Neural progenitor cell (in vitro differentiated cells): ENCODE measurements at places on chromosomes 6 and 20.

- DNase-seq: no peak
These were observed 8.9 kb upstream of the UNC93A start for GRCh38 chr6:167282165-167282564.

GRCh38 chr6:34531580-34532201 lies 24.4 kb downstream of the SPDEF start:
- peak; percentile 59 for DNase-seq

GRCh38 chr6:31048099-31048498 lies 37.8 kb downstream of the MUC22 start:
- no peak for DNase-seq

GRCh38 chr6:25842526-25842925 lies 10.7 kb upstream of the SLC17A1 start:
- DNase-seq: no peak

DNA sequence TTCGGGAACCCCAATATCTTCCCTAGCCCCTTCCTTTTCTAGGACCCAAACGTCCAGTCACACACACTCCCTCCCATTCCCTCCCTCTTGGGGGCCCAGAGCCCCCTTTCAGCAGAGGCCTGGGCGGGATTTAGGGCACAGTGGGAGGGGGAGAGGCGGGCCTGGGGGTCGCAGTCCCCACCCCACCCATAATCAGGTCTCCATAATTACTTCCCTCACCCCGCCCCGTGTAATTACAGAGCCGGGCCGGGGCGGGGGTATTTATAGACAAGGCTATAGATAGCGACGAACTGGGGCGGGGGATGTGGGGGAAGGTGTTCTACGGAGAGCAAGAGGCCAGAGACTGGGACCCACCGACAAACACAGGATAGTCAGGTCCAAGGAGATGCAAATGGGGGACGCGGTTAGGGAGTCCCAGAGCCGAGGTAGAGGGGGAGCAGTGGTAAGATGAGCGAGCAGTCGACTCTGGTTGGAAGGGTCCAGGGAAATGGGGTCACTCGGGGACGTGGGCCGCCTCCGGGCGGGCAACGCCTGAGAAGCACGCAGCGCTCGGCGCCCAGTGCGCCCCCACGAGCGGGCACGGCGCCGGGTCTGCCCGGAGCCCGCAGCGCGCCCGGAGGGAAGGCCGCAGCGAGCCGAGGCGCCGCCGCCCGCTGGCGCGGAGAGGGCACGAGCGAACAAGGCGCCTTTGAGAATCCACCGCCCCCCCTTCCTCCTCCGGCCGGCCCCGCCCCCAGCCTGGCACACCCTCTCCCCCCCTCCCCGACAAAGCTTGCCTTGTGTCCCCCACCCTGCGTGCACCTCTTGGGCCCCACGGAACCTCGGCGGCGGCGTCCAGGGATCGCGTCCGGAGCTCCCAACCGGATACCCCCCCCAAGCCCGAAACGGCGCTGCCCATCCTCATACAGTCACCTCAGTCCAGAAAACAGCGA lies 670 bp upstream of the COL11A2 start:
- peak; percentile 46 for DNase-seq

GRCh38 chr20:62856931-62857619 lies 4.5 kb downstream of the TCFL5 start:
- DNase-seq: no peak

- no peak for DNase-seq
These were observed 321.8 kb upstream of the HSF2 start for GRCh38 chr6:122077603-122078002.

DNA sequence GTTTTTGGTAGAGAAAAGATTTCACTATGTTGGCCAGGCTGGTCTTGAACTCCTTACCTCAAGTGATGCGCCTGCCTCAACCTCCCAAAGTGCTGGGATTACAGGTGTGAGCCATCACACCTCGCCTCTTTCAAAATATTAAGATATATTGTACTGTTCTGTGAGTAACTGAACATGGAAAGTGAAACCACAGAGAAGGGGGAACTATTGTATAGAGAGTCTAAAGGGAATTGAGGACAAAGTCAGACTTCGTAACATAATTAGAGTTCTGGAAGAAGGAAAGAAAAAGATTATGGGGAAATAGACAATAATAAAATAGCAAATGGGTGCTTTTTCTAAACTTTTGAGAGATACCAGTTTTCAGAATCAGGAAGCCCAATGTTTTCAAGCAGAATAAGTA lies 17.4 kb upstream of the AKAP7 start:
- no peak for DNase-seq

- DNase-seq: no peak
These were observed 121.3 kb downstream of the CDK19 start for GRCh38 chr6:110693994-110694393.

DNA sequence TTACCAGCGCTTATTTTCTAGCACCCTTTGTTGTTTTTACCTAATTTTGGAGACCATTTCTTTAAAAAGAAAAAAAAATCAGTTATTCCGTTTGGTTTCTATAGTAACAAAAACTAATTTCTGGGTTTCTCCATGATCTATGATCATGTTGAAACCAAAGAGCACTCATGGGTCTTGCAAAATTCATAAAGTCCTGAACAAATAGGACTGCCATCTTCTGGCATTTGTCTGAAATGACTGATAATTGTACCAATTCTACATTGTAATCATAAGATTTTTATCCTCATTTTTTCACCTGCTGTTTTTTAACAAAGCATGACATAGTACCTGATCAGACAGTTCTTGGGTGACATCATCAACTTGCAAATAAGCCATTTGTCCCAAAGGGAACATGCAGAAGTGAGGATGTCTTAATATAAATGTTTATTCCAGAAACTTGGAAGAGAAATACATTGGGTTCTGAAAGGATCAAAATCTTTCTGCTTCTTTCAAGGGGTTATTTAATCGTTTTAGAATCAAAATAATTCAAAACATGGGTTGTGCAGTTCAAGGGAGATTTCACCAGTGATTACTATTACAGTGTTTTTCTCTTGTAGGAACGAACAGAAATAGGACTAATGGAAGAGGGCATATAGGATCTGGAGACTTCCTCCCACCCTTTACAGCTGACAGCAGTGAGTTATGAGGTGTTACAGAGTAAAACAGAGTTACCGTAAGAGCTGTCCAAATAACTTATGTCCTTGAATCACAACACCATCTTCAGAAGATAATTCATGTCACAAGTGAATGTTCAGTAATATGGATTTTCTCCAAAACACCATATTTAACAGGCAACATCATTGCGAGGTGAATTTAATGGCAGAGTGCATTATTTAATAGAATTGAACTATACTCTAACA lies 87.1 kb upstream of the GJE1 start:
- no peak for DNase-seq

- no peak for DNase-seq
These were observed 101.9 kb upstream of the BEND3 start for GRCh38 chr6:107217248-107217647.

DNA sequence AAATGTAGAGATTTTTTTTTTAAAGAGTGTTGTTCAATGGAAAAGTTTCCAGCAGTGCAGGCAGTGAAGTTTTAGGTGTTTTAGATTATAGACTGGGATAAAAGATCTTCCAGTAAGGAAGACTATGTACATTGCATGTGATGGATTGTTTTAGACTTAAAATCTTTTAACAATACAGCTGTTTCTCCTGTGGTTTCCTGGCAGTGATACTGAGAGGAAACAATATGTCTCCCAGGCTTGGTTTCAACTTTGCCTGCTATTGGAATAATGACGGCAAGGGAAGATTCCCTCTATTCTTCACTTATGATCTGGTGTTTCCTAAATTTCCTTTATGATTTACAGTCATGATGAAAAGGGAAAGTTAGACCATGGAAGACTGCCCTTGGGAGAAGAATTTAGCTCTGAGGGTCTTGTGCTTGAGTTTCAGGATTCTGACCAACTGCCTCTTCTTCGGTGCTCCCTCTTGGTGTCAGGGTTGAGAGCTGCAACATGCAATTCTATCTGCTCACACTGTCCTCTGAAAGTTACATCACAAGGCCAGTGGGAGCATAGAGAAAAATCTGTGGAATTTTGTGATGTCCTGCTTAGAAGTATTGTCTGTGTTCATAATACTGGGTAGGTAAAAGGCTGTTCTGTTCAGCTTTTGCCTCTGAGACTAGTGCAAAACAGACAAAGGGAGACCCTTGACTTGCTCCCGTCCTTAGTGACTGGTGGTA lies 262.8 kb upstream of the MAN1A1 start:
- no peak for DNase-seq

- no peak for DNase-seq
These were observed 972.9 kb upstream of the FLRT3 start for GRCh38 chr20:15310361-15310760.

GRCh38 chr6:63278916-63279315 lies 40.9 kb downstream of the LGSN start:
- no peak for DNase-seq

GRCh38 chr6:157333956-157334355 lies 10.6 kb upstream of the TMEM242 start:
- DNase-seq: no peak

DNA sequence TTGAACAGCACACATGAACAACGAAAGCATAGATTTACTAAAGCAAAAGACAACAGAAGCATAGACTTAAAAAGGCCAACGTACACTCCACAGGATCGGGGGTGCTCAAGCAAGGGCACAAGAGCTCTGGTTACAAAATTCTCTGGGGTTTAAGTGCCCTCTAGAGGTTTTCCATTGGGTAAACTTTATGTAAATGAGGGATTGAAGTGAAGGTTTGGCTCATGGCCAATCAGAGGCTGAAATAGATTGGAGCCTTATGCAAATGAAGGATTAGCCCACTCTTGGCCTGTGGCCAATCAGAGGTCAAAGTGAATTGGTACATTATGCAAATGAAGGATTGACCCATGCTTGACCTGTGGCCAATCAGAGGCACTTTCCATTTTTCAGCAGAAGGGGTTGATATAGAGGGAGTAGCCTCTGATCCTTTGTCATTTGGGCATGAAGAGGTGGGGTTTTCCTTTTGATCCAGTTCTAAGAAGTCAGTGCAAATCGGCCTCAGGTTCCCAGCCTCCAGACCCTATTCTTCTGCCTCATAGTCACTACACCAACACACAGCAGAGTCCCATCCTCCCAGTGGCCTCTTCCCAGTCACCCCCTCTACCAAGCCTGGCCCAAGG lies 244.9 kb downstream of the THBS2 start:
- DNase-seq: no peak

DNA sequence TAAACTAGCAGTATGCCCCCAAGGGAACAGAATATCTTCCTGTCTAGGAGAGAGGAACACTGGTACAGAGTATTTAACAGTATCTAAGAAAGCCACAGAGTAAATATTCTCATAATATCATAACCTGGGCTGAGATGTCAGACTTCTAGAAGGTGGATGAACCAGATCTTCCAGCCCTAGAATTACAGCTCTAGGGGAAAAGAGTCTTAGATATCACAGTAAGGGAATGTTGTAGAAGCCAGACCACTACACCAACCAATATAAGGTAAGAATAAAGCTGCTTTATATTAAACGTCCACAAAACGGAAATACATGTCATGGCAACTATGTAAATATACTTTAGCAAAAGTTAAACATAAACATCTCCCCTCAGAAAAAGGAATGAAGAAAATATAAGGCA lies 12.4 kb downstream of the SERINC1 start:
- no peak for DNase-seq

- DNase-seq: no peak
These were observed 108.9 kb upstream of the KCNG1 start for GRCh38 chr20:51131811-51132210.

GRCh38 chr20:61346996-61347395 lies 94.9 kb downstream of the CDH4 start:
- DNase-seq: no peak

DNA sequence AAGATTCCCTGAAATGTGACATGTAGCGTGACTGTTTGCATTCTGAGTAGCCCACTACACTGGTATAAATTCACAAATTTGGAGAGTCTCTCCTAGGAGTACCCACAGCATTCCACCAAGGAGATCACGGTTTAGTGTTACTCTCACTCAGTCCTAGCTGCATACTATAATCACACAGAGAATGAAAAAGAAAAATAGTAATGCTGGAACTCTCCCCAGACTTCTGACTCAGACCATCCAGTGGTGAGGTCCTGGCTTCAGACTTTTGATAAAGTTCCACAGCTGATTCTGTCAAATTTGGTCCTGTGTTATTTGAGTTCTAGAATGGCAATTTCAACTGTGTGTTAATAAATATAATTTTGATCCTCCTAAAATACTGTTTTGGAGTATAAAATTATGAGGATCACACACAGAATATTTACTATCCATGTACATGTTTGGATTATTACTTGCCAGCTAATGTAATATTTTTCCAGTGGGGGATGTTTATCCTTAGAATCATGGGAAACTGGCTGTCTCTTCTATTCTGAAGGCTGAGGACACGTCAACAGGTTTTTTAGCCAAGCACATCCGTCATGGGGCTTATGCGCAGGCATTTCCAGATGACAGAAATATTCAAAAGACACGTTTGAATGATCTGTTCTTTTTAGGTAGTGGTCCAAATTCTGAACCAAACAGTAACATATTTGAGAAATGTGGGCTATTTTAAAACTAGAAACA lies 5.1 kb upstream of the KIAA0408 start:
- DNase-seq: no peak

GRCh38 chr20:24782801-24783630 lies 166.1 kb upstream of the CST7 start:
- peak; percentile 21 for DNase-seq

DNA sequence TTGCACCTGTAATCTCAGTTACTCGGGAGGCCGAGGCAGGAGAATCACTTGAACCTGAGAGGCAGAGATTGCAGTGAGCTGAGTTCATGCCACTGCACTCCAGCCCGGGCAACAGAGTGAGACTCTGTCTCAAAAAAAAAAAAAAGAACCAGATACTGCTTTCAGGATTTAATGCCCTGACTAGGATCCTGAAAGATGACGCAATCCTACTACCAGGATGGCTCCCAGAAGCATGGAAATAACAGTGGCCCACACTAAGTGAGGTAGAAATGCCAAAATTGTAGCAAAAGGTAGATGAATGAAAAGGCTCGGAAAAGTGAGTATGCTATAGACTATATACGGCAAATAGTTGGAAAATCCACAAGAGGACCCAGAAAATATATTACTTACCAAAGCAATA lies 23.8 kb upstream of the KHDC1 start:
- DNase-seq: no peak

- DNase-seq: peak; percentile 34
These were observed 19.5 kb upstream of the TAF8 start for GRCh38 chr6:42030585-42031506.

DNA sequence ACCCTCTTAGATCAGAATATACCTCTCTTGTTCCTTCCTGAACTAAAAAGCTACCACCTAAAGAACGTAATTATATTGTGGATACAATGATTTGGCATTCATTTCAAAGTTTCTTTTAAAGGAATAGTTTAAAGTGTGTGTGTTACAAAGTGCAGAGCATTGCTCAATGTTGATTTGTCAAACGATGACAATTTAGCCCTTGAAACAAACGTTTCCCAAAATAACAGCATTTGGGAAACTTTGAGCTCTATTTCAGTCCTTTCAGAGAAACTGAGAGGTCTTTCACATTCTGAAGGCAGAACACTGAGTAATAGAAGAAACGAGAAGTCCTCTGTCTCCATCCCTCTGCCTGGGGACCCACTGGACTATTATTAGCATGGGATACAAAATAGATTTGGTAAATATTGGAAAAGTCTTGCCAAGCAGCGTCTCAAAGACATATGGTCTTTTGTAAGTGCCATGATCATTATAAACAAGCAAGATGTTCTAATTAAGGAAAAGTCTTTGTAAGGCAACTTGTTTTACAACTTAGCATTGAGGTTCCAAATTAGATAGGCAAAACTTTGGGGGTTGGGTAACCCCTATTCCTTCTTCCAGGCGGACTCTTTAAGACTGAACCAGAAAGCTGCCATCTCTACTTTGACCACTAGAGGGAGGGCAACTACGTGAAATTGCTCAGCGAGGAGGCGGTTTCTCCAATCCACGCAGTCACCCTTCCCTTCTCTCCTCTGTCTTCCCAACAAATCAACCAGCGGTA lies 208.8 kb downstream of the RNF144B start:
- peak; percentile 83 for DNase-seq

- DNase-seq: no peak
These were observed 46.9 kb downstream of the HLA-A start for GRCh38 chr6:29989211-29989610.
